ENCODE measurements at places on chromosomes 1 and 21.

GRCh38 chr21:22253761-22254160 is 1255.6 kb downstream of the NCAM2 start:
- DNase-seq = no peak

- DNase-seq = no peak
These were observed 140.3 kb downstream of the SLC30A10 start for GRCh38 chr1:219788091-219788490.

DNA sequence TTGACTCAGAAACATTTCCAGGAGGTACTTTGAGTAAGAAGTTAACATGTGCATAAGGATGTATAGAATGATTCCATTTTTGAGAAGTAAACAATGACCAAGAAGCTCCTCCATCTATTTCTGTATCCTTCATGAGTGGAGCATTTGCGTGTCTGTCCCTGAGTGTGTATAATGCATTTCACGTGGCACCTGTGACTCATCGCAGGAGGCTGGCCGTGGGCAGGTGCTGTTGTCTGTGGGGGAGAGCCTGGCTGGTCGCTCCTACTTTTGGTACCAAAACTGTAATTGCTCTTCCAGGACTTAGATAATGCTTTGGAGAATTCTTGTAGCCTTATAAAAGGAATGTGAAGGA is 16.5 kb downstream of the SLC37A1 start:
- no peak for DNase-seq

DNA sequence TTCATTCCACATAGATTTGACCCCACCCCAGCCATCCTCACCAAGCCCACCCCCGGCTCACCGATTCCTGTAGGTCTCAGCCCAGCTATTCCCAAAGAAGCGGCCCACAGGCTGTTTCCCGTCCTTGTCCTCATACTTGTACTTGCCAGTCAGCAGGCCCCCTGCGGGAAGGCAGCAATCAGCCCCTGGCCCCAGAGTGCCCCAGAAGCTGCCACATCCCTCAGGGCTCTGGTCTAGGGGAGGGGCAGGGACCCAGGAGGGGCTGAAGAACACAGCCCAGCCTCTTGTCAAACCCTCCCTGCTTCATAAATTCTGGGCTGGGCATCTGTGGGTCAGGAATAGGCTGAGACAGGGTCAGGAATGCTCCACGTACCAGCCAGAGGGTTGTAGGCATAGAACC is 5.0 kb downstream of the AKR7A2 start:
- DNase-seq = no peak

DNA sequence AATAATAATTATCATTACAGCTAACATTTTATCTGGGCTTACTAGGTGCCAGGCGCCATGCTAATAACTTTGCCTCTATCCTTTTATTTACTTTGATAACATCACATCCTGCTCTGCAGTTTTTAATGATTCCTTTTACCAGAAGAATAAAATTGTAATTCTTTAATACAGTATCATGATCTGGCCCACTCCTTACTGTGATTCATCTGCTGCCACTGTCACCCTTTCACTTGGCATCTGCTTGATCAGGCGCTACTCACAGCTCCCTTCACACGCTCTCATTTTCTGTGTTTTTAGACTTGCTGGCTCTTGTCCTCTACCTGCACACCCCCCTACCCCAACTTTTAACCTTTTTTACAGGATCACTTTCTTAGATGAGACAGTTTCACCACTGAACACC is 167.5 kb downstream of the NTMT2 start:
- DNase-seq = no peak

GRCh38 chr1:53303726-53304515 is 23.9 kb downstream of the LRP8 start:
- no peak for DNase-seq

DNA sequence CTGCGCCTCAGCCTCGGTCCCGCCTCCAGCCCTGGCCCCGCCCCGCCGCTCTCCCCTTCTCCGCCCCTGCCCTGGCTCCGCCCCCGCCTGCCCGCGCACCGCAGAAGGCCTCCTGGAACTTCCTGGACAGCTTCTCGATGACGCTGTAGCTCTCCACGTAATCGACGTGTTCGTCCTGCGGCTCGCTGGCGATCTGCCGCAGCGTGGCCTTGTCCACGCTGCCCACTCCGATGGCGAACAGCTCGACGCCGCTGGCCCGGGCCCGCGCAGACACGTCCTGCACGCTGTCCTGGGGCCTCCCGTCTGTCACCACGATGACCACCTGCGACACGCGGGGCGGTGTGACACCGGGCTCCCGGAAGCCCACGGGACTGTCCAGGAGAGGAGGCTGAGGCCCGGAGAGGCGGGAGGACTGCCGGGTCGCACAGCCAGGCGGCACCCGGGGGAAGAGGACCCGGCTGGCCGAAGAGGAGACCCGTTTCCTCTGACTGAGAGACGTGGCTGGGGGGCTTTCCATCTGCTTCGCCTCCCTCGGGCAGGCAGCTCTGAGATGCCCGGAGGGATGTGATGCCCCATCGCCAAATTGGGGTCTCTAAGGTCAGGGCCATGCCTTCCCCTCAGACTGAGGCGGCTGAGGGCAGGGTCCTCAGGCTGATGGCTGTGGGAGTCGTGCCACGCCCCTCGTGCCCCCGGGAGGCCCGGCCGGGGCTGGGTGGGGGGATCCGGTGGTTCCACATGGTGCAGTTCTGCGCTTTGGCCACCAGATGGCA is 4.6 kb downstream of the MATN1 start:
- peak; percentile 100 for DNase-seq

- no peak for DNase-seq
These were observed 136.6 kb upstream of the ZP4 start for GRCh38 chr1:238027366-238027765.

DNA sequence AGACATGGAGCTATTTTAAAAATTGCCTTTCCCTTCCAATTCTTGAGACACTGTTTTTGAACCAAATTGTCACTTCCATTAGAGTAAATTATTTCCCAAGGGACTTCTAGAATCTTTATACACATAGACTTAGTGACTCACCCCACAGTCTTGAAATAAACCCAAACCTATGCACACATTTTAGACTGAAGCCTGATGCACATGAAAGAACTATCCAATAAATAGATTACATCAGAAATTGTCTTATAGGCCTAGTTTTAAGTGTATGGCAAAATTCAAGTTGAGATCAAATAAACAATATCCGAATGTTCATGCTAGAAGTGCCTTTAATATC is 32.2 kb upstream of the ZNF326 start:
- DNase-seq = no peak

- DNase-seq = no peak
These were observed 5.6 kb upstream of the CLEC20A start for GRCh38 chr1:178502330-178502714.

GRCh38 chr1:226711976-226712741 is 26.9 kb downstream of the ITPKB start:
- no peak for DNase-seq

DNA sequence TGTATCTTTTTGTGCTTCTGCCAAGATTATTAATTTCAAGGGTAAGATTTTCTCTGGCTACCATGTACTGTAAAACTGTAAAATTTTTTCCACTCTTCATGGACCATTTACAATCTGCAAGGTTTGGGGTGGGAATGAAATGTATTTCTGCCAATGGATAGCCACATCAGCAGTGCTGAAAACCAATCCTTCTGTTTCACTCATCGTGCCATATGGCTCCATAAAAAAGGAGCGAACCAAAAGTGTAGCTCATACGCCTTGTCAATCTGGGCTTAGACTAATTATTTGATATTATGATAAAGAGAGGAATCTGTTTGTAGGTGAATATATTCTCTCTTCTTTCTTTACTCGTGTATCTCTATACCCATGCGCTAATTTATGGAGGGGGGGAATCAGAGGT is 3.0 kb upstream of the SLC44A5 start:
- DNase-seq = no peak

DNA sequence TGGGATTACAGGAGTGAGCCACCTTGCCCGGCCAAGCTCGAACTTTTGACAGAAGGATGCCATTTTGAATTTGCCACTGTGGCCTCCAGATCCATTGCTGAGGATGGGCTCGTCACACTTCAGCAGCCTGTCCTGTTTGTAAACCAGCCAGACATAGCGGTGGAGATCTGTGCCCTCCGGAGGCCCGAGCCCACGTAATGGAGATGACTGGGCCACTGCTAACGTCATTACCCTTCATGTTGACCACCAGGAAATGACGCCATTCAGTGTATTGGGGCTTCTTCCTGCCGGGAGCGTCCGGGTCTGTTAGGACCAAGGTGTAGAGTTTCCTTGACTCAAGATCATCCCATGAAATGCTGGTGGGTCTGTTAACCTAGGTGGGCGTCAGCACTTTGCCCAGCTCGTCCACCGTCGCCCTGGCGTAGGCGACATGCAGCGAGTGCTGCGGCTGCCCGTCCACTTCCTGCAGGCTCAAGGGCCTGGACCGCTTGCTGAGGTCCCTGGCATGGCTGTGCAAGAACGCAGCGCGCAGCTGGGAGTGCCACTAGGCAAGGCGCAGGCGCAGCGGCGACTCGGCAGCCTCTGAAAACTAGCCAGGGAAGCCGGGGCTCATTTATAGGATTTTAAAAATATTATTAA is 40.8 kb downstream of the PTPRC start:
- no peak for DNase-seq

GRCh38 chr1:5857011-5857410 is 135.2 kb downstream of the NPHP4 start:
- DNase-seq = no peak

- peak; percentile 94 for DNase-seq
These were observed 63.3 kb downstream of the ASH1L start for GRCh38 chr1:155499263-155499662.

GRCh38 chr1:94104776-94105580 is 16.0 kb downstream of the ABCA4 start:
- no peak for DNase-seq

DNA sequence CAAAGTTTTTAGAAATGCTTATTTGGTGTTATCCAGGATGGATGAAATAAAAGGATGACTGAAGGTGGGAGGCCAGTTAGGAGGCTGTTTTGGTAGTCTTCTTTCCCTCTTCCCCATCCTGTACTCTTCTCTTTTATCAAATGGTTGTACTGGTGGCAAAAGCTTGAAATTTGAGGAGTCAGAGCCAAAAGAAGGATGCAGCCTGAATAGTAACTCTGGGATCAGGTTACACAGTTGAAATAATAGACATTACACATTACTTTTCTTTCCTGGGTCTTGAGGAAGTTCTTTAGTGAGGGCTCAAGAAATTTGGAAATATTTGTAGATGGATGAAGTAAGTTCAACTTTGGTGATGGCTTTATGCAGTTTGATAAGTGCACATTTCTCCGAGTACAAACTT is 108.6 kb downstream of the GPR52 start:
- no peak for DNase-seq

DNA sequence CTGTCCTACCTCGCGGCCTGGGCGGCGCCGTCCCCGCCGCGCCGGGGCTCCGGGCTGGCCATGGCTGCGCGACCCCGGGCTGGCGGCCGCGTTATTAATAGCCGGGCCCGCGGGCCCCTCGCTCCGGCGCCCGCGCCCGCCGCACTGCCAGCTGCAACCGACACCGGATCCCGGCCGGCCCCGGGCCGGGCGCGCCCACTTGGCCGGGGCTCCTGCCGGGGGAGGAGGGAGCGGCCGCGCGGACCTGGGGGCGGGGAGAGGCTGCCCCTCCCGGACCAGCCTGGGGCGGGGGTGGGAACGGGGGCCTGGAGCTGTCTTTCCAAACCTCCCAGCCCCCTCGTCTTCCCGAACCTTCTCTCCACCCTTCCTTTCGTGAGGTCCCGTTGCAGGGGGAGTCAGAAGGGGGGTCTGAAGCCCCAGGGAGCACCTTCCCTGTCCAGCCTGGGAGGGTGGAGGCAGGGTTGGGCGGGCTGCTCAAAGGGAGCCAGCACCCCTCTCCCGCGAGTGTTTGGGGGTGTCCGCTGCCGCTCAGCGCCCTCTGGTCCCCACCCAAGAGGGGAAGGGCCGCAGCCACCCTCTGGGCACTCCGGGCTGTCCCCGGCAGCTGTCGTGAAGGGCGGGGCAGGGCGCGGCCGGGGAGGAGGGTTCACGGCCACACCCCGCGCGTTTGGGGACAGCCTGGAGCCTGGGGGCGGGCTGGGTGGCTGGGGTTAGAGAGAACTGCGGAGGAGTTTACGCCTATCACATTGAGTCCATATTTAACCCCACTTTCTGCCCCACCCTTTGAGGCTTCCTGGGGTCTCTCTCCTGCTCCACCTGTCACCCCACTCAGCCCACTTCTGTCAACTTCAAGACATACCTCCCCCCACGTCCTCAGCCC is at the start of gene SYNC:
TSS of gene SYNC (minus strand) at position 172 of the 880 bp plus-strand sequence. CDS start at position 62, 110 bp downstream.
- DNase-seq = peak; percentile 48

DNA sequence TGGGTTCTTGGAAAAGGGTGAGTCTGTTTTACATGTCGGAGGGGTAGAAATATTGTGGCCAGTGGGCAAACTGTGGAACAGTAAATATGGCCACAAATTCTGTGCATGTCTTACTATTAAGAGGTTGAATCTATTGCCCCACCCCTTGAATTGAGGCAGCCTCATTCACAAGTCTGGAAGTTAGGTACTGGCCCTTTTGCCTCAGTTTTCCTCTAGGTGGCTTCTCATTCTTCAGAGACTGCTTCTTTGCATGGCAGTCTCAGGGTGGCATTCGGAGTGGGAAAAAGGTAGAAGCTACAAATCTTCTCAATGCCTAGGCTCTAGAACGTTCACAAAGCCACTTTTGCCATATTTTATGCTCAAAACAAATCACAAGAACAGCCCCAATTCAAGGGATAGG is 57.2 kb downstream of the SLC9C2 start:
- no peak for DNase-seq

DNA sequence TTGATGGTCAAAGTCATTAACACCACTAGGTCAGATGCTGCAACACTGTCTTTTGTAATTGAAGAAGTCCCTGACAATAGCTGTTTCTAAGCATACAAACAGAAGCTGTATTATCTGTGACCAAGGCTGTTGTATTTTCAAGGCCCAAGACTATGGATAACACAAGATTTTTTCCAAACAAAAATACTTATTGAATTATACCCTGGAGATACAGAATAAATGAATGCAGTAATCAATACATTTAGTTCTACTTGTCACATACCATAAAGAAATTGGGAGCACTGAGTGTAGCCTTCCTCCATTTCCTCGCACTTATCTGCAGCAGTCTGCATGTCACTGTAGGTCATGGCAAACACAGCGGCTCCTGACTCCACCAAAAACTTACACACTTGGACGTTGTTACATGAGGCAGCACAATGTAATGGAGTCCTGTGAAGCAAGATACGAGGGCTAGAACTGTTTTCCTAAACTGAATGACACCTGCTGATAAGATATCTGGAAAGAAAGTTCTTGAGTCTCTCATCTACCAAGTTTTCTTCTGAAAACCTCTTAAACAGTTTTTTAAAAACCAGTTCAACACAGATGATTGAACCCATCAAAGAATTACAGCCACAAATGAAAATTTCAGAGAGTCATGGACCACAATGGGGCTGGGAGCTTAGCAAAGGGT is 56.9 kb downstream of the TP53BP2 start:
- DNase-seq = no peak
